ENCODE measurements at places on chromosomes 5 and 9.

DNA sequence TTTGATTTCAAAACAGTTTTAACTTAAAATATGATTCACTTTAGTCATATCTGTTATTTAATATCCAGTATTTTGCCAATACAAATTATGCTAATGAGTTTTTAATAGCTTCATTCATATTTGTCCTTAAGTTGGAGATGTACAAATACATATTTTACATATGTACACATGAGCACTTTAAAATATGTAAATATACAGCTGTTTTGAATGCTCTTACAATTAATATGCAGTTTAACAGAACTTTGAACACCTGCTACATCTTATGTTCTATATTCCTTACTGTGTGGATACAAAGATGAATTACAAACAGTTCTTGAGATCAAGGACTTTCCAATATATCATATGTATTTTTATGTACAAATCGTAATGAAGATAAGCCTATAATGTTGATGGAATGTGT lies 74.0 kb downstream of the CHSY3 start:
- no peak for DNase-seq

DNA sequence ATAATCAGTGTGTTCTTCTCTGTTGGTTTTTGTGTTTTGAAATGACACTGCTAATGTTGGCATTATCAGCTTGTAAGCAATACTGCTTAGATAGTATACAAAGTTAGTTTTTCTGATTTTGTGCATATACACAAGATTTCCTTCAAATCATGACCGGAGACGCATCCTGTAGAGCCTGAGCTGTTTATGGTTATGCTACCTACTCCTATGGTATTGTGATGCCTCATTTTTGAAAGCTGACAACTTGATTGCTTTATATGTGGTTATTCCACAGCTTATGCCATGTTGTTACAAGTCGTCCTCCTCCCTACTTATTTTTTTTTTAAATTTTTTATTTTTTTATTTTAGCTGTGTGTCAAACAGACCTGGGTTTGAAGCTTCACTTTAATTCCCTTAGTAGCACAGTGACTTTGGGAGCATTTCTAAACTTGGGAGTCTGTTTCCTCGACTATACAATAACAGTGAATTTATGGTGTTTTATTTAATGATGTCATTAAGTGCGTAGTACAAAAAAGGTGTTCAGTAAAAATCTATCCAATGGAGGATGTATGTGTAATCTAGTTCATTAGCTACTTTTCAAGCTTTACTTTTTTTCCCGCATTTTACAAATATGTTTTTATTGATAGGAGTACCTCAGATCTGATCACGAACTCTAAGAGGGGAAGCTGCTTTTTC lies 59.5 kb downstream of the PARP8 start:
- no peak for DNase-seq

- DNase-seq, result no peak
Measured at GRCh38 chr5:167923396-167923795, 368.0 kb upstream of the WWC1 start.

DNA sequence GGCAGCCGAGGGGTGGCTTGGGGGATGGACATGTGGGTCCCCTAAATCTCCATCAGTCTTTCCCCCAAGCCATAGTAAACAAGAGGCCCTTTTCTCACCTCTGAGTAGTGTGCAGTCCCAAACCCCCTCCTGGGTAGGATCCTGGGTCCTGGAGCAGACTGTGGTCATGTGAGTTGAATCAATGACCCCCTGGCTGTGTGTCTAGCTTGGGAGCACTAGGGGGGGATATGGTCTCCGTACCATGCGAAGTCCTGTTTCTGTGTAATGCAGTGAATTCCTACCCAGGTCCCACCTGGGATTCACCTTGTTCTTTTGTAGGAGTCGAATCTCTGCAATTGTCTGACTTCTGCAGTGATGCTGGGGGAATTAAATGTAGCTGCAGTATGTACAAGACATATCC lies 66.2 kb downstream of the FGF18 start:
- DNase-seq, result no peak

DNA sequence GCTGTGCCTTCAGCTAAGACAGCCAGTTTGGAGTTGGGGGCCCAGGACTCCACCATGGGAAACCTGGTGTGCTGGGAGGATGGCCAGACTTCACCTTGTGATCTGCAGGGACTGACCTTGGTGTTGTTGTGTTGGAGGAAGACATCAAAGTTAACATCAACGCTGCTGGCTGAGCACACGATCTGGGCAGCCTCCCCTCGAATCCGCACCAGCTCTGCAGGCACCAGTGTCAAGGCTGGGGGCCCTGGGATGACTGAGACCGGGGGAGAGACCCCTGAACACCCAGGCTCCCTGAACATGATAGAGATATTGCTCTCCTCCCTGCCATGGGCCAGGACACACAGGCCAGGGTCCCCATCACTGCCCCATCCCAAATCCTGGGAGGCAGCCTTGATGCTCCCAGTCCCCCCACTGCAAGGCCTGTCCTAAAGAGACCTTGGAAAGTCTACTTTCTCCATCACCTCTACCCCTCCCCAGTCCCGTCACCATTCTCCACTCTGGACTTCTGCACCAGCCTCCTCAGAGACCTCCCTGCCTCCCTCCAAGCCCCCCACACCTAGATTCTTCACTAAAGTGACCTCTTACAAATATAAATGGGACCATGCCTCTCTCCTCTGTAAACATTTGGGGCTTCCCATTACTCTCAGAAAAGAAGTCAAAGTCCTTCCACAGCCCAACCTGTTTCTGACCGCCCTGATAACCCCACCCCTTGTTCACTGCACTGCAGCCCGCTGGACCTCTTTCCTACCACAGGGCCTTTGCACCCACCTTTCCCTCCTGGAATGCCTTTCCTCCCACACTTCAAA lies 8.2 kb downstream of the CSF1R start:
- no peak for DNase-seq

DNA sequence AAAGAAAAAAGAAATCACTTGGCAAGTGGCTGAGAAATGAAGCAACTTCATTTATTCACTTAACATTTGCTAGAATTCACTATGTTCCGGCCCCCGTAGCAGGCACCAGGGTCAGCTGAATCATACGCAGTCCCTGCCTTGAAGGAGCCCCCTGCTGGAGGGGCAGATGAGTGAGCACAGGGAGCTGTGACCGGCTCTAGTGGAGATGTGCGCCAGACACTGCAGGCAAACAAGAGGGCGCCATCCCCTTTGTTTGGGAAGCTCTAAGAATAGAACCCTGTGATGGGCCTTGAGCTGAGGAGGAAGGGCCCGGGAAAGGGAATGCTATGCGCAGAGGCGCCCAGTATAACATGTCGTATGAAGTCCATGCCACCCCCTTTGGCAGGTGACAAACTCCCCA lies 20.2 kb upstream of the RPL26L1 start:
- no peak for DNase-seq

DNA sequence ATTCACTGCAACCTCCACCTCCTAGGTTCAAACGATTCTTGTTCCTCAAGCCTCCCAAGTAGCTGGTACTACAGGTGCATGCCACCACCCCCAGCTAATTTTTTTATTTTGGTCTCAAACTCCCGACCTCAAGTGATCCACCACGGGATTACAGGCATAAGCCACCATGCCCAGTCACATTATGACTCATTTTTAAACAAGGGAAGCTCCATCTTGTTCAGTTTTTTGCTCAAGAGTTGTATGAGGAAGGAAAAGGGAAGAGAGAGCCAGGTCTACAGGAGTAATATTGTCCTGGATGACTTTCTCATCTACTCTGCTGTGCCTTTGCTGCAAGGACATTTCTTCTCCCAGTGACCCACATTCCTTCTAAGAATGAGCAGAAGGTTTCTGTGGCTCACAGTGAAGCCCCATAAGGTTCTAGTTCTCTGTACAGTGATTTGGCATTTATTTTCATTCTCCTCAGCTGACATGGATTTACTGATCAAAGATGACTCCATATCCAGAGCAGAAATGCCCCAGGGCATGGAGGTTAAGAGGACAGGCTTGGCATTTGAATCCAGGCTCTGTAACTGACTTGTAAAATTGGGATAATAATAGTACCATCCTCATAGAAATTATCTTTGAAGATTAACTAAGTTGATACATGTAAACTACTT lies 153.5 kb downstream of the CDH6 start:
- DNase-seq, result no peak

DNA sequence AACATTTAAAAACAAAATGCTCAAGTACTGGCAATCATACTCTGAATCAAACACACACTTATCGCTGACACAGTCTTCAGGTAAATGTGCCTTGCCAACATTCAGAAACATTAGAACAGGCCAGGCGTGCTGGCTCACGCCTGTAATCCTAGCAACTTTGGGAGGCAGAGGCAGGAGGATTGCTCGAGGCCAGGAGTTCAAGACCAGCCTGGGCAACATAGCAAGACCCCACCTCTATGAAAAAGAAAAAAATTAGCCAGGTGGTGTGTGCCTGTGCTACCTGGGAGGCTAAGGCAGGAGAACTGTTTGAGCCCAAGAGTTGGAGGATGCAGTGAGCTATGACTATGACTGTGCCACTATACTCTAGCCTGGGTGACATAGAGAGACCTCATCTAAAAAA lies 20.6 kb downstream of the DROSHA start:
- DNase-seq, result no peak

DNA sequence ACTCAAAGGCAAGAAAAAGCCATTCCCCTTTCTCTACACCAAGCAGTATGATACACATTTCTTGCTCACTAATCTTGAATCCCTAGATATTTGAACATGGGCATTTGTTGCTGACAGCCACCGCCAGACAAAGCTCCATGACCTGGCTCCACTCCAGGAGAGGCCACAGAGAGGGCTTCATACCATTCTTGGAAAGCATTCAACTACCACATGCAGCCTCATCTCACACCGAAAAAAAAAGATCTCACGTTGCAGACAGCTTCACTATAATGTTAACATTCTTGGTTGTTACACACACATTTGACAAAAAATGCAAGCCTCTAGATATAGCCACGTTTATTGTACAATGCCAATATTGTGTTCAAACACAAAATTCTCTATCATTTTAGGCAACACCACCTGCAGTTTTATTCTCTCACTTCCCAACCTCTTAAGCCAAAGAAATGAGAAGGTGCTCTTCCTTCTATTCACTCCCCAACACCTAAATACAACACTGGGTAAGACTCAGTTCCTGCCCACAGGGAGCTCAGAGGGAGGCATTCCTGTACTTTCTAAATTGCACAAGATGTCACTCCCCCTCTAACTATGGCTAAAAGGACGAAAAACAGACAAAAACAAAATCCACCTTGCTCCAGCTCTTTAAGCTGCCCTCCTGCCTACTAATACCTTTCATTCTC lies 222.4 kb downstream of the TSSK1B start:
- DNase-seq, result no peak

GRCh38 chr9:84992381-84992780 lies 322.9 kb downstream of the NTRK2 start:
- no peak for DNase-seq

DNA sequence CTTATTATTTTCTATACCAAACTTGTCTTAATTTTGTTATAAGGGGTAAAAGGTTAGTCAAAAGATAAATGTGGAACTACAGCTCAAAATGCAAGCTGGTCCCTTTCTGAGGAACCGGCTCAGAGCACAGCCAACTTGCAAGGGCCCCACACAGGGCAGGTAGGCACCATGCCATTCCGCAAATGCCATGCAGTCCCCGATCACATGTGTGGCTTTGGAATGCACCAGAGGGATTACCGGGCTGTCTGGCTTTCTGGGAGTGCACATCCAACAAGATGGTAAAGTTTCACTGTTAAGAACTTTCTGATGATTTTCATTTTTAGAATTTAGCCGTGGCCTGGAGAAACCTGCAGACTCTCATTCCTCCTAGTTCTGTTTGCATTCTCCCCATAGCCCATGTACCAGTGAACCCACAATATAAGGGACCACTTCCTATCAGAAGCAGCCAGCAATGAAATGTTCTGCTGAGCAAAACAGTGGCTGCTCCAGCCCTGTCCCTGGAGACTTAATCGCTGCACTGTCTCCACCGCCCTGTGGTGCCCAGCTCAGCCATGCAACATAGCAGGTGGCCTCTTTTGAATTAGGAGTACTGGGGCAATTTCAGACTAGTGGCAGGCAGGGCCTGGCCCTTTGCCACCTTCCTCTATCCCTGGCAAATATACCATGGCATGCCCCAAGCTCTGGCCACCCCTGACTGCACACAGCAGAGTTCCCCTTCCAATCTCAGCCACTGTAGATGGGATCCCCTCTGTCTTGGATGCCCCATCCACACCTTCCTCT lies 11.4 kb downstream of the SHB start:
- no peak for DNase-seq

DNA sequence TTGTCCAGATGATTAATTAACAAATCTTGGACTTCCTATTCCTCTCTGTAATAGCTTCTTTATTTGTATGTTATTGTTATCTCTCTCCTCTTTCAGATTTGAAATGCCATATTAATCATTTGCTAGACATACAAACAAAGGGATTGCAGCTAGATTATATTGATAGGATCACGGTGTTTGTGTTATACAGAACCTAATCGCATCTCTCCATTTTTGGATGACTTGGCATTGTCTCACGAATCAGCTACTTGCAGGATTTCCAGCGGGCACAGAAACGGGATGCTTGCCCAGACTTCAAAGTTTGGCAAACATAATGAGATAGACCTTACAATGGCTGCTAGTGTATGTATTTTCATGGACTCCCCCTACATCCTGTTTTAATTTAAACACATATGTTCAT lies 368.1 kb downstream of the TLE4 start:
- DNase-seq, result no peak

DNA sequence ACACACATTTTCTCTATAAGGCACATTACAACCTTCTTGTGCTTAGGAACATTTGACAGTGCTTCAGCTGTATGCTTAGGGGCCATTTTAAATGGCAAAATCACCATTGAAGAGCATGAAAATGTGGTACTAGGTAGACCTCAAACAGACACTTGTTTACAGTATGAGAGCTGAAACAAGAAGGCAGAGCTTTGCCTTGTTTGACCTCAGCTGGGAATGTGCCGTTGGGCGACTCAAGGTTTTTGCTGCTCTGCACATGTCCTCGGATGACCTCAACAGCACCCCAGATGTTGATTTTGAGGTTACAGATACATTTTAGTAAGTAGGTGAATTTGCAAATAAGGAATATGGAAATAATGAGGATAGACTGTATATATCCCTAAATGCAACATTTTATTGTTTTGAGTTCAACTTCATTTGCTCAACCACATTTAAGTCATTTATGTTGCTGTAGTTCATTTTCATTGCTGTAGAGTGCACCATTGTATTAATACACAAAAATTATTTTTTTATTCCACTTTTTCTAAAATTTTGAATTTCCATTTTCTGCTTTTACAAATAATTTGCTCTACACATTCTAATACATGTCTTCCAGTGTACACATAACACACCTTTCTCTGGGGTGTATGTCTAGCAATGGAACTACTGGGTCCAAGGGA lies 206.8 kb downstream of the NR3C1 start:
- DNase-seq, result no peak

- no peak for DNase-seq
Measured at GRCh38 chr9:136309101-136309801, 5.4 kb upstream of the CCDC187 start.

- no peak for DNase-seq
Measured at GRCh38 chr5:100726116-100726515, 177.0 kb downstream of the ST8SIA4 start.

GRCh38 chr9:81156381-81156780 lies 533.0 kb downstream of the TLE1 start:
- no peak for DNase-seq

Measured in stimulated activated CD4-positive, alpha-beta T cell treated with anti-CD3 and anti-CD28 coated beads, Interleukin-2, amount 100 ng/mL, for 48 hours (primary cell).